ENCODE measurements at places on chromosomes 6 and 20.

GRCh38 chr6:144158133-144158532 is 7.8 kb downstream of the STX11 start:
- no peak for DNase-seq

GRCh38 chr6:156809446-156810178 is 32.4 kb downstream of the ARID1B start:
- no peak for DNase-seq

DNA sequence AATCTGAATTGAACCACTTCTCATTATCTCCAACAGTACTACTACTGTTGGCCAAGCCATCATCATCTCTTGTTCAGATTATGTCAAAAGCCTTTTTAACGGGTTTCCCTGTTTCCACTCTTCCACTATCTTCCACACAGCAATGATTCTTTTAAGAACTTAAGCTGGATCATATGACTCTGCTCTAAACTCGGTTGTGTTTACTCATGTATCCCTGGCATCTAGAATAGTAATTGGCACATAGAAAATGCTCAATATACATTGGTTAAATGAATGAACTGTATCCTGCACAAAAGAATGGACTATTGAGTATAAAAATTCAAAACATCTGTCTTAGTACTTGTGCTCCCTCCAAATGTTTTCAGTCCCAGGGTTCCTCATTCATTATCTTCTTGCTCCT is 2.8 kb upstream of the COX7A2 start:
- DNase-seq, result no peak

GRCh38 chr6:36491378-36491965 is 48.7 kb downstream of the KCTD20 start:
- DNase-seq, result no peak

GRCh38 chr6:75524322-75524972 is 30.8 kb upstream of the FILIP1 start:
- no peak for DNase-seq

DNA sequence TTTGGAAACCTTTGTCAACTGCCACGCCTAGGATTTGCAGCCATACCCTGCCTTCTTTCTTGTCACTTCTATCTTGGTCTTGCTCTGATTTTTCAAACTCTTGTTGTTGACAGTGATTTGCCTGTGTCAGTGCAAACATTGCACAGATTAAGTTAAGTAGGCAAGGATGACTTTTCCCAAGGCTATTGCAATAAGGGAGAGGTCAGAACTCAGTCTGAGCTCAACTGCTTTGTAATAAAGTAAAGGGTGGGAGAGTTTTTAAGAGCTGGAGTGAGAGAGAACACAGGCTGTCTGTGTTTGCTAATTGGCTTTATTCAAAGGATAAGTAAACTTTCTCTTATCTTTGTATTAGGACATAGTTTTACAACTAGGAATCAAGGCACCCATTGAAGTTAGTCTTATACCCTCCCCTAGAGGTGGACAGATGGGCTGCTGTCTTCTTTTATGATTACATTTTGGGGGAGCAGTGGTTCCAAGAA is 448.6 kb downstream of the PHF3 start:
- DNase-seq, result no peak

- no peak for DNase-seq
Measured at GRCh38 chr6:6392214-6393068, 72.0 kb upstream of the F13A1 start.

DNA sequence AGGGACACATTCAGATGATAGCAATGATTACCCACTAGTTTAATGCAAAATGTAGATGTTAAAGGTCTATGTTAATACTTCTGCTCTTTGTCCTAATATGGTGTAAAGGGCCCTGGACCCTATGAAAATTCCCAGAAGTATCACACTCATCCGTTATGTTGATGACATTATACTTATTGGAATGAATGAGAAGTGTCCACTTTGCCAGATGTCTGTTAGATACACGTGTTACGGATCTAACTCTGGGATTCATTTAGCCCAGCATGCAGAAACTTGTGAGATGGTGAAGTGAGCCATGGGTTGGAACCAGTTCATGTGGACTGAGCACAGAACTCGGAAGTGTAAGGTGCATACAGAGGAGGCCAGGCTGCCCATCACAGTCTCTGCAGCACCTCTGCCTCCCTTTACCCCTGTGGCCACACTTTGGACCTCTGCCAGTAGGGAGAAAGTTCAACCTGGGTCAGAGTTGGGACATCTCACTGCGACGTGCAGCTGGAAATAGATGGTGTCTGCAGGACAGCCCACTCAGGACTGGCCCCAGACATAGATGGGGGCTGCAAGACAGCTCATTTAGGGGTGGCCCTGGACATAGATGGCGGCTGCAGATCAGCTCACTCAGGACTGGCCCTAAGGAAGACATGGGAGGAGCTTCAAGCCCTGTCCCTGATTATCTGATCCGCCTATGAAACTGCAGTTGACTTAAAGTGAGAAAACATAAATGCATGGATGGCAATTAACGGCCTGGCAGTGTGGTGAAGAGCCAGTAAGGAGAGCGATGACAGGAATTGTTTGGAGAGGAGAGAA is 71.2 kb upstream of the THBS2 start:
- no peak for DNase-seq

GRCh38 chr20:13261460-13262301 is 40.6 kb downstream of the ISM1 start:
- no peak for DNase-seq

GRCh38 chr6:130629640-130630039 is 197.6 kb upstream of the SMLR1 start:
- no peak for DNase-seq

DNA sequence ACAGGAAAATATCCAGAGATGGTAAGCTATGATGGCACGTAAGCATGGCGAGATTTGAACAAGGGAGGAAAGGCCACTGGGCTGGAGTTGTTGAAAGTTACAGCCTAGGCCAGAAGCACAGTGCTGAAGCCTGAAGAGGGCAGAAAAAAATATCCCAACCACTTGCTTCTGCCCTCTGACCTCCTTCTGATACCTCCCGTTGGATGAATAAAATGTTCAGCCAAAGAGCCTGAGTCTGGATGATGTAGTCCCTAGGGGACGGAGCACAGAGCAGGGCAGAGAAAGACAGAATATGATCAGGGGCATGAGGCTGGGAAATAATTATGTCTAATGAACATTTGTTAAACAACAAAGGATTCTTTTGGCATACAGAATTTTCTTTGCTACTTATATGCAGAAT is 19.7 kb downstream of the KLHL31 start:
- DNase-seq, result no peak

Measured in sigmoid colon (tissue), 7 donors.